Activated CD8-positive, alpha-beta T cell treated with anti-CD3 and anti-CD28 coated beads, Interleukin-2, amount 10 ng/mL, durations not matched to agents 7 days and 5 days (primary cell): ENCODE measurements at places on chromosomes 3 and 15. TPM values are rescaled to one million over a fixed set of nuclear protein-coding genes. Genes with fewer than 3 reads are reported as not detected.

DNA sequence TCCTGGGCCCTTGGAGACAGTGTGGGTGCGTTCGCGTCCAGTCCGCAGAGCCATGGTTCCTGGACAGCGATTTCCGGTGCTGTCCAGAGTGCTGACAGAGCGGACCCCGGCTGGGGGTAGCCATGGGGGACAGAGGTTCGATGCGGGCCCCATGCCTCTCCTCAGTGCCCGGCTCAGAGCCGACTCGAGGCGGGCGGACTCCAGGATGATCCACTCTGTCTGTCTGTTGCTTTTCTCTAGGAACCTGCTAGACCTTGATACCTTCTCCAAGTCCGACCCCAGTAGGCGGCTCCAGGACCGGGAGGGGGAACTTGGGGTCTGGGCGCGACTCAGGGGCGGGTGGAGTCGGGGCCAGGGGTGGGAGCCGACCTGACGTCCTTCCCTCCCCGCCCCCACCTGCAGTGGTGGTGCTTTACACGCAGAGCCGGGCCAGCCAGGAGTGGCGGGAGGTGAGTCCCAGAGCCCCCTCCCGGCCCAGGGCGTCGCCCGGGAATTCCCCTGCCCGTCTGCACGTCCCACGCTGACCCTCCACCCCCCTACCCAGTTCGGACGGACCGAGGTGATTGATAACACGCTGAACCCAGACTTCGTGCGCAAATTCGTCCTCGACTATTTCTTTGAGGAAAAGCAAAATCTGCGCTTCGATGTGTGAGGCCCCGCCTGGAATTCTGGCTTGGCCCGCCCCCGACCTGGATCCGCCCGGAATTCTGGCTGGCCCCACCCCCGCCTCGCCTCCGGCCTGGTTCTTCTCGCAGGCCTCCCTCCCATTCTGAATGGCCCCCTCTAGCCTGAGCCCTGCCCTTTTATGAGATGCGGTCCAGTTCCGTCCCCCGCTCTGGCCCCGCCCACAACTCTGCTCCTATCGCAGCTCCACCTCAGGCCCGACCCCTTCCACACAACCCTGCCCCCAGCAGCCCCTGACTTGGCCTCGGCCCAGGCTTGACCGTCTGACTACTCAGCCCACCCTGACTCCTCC is 1.0 kb downstream of the CPNE9 start:
- DNase-seq, result peak; percentile 27

- no peak for DNase-seq
These were observed 240.0 kb upstream of the CFAP20DC start for GRCh38 chr3:59289831-59290230.

DNA sequence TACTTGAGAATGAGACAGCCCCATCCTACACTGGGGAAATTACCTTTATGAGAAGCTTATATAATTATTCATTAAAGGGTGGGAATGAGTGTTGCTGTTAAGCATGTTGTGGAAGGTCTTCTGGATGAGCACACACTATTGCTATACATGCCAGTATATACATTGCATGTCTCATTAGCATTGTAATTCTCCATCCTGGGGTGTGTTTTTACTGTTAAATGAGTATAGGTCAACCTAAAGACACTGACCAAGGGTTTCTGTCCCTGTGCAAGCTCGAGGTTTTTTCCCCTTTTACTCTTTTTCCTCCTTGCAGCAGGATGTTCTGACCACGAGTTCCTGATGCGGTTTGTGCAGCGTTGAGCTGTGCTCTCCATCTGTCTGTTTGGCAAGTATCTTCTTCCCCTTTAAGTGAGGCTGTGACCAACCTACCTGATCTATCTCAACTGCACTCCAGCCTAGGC is 7.2 kb upstream of the IVD start:
- DNase-seq, result peak; percentile 46

DNA sequence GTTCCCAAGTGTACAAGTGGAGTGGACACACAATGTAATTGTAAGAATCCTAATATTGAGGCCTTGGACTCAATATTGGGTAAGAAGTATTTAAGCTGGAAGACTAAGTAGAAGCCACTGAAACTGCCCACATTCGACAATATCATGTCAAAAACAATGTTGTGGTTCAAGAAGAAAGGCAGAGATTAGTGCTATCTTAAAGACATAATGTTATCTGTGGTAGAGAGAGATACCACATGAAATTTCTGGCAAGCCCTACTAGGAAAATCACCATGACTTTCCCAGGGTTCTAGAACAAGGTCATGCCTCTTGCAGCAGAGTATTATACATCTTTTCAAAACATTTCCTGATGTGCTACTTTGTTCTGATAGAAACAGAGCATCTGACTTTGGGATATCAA is 192.6 kb downstream of the RAP2B start:
- no peak for DNase-seq

DNA sequence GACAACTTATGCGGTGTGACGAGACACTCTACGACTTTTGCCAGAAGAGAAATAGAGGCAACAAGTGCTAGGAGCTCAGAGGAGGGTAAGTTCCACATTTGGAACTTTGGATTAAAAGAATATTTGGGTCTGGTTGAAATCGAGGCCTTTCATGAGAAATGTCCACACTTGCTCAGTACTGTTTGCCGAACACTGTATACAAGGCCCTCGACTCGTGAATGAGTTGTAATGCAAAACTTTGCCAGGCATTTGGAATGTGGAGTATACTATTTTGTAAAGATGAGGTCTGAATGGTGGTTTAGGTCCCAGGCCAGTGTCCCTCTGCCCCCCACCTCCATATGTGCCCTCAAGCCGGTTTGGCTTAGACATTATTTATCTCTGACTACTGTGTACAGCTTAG is 73.9 kb downstream of the IGF1R start:
- DNase-seq, result no peak

- DNase-seq, result no peak
These were observed 77.5 kb downstream of the RPL22L1 start for GRCh38 chr3:170792471-170792870.

DNA sequence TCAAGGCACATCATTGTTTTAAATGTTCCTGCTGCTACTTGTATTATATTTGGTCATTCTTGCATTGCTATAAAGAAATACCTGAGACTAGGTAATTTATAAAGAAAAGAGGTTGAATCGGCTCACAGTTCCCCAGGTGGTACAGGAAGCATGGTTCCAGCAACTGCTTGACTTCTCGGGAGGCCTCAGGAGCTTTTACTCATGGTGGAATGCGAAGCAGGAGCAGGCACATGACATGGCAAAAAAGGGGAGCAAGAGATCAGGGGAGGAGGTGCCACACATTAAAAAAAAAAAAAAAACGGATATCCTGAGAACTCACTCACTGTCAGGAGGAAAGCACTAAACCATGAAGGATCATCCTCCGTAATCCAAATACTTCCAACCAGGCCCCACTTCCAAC is 286.9 kb upstream of the PLSCR5 start:
- no peak for DNase-seq

GRCh38 chr3:102225407-102226132 is 209.2 kb upstream of the ZPLD1 start:
- no peak for DNase-seq

- DNase-seq, result peak; percentile 29
These were observed 8.3 kb upstream of the UBE2E1 start for GRCh38 chr3:23797491-23797890.

DNA sequence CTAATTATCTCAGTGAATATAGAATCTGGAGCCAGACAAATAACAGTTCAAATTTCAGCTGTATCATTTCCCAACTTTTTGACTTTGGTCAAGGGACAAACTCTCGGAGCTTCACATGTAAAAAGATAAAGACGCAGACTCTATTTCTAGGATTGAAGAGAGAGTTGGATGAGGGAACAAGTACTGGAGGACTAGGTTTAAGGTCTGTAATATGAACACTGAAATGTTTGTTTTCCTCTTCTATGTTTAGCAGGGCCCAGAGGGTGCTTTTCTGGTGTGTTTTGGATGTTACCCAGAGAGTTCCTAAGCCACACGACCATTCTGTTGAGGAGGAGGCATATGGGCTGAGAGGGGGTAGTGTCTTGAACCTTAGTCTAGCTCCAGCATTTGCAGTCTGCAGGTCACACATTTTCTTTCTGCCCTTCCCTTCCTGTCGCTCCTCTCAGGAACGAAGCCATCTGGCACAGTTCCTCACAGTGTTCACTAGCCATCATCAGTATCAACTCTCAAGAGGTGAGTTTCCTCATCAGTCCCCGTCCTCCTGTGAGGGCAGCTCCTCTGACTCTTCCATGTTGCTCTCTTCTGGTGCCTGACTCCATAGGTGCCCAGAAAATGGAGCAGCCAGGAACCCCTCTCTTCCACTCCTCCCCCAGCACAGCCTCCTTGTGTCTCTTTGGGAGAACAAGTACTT is 250.1 kb downstream of the SQOR start:
- no peak for DNase-seq

DNA sequence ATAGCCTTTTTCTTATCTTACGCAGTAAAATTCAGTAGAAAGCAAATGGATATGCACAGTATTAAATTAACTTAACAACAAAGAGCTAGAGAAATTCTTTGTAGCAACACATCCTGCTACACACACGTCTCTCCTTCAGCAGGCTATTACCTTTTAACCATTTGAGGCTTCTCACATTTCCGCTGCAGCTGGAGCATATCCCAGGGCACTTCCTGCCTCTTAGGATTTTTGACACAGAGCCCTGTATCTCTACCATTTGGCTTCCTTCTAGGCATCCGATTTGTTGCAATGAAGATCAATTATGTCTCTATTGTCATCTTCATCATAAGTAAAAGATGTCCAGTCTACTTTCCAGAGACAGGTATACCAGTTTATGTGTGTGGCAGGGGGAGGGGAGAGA is 292.4 kb upstream of the CBLB start:
- DNase-seq, result no peak

GRCh38 chr3:43343185-43343584 is 56.8 kb downstream of the SNRK start:
- no peak for DNase-seq

DNA sequence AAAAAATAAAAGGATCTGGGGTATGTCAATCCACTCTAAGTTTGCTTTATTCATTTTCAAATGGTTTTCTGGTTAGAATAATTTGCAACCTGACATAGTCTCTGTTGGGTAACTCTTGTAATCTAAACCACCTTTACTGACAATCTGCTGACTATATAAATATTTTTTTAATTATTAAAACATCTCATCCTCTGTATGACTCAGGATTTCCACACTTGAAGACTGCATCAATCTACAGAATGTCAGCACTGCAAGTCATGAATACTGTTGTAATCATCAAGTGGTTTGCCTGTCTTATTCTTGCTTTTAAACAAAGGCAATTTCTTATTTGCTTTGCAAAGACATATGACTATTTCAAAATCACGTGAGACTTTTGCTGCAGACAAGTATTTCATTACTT is 42.1 kb downstream of the VGLL3 start:
- DNase-seq, result no peak

Gene MORC1
- total RNA-seq, result not detected
